Caco-2 (cell line): ENCODE measurements at places on chromosomes 16 and 17.

GRCh38 chr17:56298846-56299245 is 145.6 kb downstream of the ANKFN1 start:
- DNase-seq = no peak

- no peak for DNase-seq
Observed at GRCh38 chr17:81013642-81014041, 21.3 kb upstream of the BAIAP2 start.

DNA sequence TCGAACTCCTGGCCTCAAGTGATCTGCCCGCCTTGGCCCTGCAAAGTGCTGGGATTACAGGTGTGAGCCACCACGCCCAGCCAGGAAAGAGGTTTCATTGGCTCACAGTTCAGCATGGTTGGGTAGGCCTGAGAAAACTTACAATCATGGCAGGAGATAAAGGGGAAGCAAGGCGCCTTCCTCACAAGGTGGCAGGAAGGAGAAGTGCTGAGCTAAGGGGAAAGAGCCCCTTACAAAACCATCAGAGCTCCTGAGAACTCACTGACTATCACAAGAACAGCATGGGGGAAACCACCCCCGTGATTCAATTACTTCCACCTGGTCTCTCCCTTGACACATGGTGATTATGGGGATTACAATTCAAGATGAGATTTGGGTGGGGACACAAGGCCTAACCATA is 411.7 kb upstream of the ZFHX3 start:
- DNase-seq = no peak

GRCh38 chr16:15980329-15980728 is 30.9 kb downstream of the ABCC1 start:
- no peak for DNase-seq

- DNase-seq = no peak
Observed at GRCh38 chr17:80122926-80123505, 21.6 kb downstream of the GAA start.

DNA sequence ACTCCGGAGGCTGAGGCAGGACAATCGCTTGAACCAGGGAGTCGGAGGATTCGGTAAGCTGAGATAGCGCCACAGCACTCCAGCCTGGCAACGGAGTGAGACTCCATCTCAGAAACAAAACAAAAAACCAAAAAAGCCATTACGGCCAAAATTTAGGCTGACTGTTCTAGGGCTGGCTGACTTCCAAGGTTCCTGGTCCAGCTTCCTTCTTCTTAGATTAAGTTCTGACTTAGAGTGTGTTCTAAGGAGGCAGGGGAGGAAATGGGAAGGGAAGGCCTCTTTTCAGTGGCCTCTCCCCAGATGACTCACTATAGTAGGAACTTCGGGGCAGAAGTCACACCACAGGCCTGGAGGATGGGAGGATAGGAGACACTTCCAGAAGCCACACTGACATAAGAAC is 27.7 kb upstream of the CLEC18B start:
- no peak for DNase-seq

- DNase-seq = peak; percentile 79
Observed at GRCh38 chr17:39573447-39574298, 34.0 kb downstream of the NEUROD2 start.

DNA sequence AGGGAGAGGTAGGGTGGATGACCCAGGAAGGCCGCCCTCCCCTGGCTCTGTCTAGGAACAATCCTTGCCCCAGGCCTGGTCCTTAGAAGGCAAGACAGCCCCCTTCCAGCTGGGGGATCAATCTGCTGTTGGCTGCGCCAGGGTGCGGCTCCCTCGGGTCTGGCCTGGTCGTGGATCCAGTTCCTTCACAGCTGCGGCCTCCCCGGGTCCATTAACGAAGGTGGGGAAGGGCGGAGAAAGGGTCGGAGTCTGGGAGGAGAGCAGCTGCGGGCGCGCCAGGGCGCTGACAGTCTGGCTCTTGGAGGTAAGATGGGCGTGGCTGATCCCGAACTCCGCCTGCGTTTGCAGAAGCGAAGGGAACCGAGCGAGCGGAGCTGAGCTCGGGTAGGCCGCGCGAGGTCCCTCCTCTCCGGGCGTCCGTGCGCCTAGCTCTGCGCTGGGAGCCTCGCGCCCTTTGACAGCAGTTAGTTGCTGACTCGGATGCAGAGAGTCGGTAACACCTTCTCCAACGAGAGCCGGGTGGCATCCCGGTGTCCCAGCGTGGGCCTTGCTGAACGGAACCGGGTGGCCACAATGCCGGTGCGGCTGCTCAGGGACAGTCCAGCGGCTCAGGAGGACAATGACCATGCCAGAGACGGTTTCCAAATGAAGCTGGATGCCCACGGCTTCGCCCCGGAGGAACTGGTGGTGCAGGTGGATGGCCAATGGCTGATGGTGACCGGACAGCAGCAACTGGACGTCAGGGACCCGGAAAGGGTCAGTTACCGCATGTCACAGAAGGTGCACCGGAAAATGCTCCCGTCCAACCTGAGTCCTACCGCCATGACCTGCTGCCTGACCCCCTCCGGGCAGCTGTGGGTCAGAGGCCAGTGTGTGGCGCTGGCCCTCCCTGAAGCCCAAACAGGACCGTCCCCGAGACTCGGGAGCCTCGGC is at the start of gene HSPB9:
TSS of gene HSPB9 (plus strand) at position 434 of the 933 bp plus-strand sequence. CDS start at position 481, 47 bp downstream.
- no peak for DNase-seq

- no peak for DNase-seq
Observed at GRCh38 chr17:72978593-72979218, 113.8 kb downstream of the SLC39A11 start.

DNA sequence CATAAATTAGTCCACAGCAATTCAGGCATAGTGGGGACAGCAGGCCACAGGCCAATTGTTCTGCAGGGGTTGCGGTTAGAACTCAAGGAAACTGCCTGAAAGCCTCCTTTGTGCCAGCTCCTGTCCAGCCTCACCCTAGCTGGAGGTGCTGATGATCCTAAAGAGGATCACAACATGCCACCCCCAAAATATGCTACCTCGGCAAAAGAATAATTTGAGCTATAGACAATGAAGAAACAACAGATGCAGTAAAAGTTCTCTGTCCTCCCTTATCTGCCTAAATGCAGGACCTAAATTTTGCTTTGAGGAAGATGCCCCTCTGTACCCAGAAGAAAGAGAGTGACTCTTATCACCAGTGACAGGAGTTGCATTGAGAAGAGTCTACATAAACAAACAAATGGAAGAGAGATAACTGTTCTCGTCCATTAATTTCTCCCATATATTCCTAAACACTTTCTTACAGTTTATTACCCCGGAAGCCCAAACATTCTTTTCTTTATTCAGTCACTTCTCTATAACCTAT is 14.7 kb downstream of the ALOX15 start:
- DNase-seq = no peak

GRCh38 chr16:19769239-19769638 is 51.2 kb downstream of the IQCK start:
- DNase-seq = no peak

DNA sequence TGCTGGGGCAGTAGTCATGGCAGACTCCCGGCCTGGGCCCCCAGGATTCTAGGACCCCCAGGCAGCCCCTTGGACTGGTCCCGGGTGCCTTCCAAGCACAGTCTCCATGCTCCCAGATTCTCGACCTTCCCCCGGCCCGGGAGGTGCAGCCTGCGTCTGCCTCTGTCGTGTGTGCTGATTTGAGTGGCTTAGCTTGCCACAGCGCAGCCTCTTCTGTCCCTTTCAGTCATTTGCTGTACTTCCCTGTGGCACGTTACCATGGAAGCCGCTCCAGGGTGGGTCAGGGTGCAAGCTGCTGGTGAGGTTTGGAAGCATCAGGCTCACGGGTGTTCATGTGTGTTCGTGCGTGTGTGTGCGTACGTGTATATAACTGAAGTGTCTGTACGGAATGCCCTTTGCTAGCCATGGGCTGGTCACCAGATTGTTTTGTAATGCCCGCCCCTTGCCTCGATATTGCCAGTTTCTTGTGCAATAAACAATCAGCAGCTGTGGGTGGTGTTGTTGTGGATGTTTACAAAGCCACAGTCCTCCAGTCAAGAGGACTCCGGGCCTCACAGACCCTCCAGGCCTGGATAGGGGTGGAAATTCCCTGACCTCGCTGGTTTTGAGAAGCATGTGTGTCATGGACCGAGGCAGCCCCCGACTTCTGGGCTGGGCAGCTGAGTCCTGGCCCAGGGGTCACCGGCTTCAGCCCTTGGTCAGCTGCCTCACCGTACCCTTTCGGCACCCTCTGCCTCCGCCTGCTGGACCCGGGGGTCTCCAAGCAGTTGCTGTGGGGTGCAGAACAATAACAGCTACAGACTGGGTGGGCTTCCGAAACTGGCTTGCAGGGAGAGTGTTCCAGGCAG is 9.7 kb upstream of the CLEC18A start:
- DNase-seq = no peak

DNA sequence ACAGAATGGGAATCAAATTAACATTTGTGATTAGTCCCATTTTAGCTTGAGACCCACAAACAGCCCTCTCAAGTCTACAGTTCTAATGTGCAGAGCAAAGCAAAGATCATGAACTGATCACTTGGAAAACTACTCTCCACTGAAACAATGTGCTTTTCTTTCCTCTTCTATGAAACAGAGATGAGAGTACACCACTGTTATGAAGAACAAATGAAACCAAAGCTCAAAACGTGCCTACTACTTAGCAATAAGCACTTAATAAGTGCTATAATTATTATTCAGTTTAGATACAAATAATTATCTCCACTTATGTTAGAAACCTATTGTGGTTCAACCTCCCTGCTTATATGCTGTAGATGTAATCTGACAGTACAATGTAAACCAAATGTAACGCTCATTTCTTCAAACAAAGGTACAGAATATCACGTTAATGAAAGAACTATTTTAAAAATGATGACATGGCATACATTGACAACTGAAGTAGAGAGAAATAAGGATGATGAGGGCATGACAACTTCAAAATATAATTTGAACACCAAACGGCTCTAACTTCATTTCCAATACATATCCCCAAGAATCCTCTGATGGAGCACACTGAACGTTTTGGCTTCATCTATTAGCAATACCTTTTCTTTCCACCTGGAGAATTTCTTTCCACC is 2.0 kb downstream of the VPS35 start:
- no peak for DNase-seq

- peak; percentile 76 for DNase-seq
Observed at GRCh38 chr16:85659805-85660511, 28.8 kb downstream of the GINS2 start.

DNA sequence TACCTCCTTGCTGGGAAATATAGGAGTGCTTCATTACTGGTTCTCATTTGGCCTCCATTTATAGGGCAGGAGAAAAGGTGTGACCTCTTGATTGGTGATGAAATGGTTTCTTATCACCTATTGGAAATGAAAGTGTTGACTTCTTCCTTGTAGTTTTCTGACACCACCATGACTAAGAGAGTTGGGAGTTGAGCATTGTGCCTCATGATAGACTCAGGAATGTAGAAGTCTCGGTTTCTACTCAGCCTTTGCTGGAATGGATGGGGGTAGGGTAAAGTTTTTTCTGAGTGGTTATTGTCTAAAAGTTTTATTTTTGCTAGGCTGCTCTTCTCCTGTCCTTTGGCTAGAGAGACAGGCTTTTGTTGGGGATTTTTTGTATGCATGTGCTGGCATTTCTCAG is 117.4 kb downstream of the PHKB start:
- DNase-seq = no peak

DNA sequence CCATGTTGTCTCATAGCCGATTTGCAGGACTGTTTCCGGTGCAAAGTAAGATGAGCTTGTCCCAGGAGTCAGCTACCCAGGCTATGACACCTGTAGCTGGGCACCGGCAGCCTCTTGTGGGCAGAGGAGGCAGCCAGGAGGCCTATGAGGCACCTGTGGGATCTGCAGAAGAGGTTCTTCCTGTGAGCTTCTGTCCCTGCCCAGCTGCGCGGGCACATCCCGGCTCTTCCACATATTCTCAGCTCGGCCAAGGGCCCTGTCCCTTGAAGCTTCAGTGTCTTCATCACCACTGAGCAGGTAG is 21.3 kb upstream of the CAPN15 start:
- no peak for DNase-seq

- DNase-seq = no peak
Observed at GRCh38 chr17:67359960-67360791, 6.2 kb downstream of the PSMD12 start.

DNA sequence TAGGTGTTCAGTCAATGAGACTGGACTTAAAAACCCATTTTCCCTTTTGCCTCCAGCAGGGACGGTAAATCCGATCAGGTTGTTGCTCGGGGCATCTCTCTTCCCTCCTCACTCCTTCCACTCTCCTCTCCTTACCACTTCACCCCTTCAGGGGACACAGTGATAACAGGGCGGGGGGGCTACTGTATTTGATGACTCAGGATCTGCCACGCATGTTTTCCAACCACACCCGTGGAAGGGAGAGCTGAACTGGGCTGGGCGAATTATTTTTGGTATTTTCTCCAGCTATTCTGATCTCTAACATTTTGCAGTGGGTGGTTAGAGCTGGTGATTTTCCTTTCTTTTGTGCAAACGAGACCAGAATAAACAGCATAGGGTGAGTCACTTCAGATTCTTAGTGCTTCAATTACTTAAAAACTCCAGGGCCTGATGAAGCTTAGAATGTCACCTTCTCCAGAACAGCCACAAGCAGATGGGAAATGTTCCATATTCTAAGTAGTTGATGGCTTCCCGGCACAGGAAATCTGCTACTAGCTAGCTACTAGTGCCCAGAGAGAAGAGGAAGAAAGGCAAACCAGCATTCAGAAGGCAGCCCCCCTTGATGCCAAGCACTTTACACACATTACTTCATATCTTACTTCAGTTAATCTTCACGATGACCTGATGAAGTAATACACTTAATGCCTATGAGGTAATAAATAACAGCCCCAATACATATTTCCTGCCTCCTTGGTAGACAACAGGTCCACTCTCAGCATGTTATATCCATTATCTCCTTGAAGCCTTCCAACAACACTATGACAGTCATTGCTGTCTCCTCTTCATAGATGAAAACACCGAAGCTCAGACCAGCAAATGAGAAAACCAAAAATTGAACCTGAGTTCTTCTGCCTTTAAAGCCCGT is 74.1 kb downstream of the ASIC2 start:
- no peak for DNase-seq

GRCh38 chr17:22492331-22492730 is 800.0 kb downstream of the KCNJ18 start:
- DNase-seq = no peak

DNA sequence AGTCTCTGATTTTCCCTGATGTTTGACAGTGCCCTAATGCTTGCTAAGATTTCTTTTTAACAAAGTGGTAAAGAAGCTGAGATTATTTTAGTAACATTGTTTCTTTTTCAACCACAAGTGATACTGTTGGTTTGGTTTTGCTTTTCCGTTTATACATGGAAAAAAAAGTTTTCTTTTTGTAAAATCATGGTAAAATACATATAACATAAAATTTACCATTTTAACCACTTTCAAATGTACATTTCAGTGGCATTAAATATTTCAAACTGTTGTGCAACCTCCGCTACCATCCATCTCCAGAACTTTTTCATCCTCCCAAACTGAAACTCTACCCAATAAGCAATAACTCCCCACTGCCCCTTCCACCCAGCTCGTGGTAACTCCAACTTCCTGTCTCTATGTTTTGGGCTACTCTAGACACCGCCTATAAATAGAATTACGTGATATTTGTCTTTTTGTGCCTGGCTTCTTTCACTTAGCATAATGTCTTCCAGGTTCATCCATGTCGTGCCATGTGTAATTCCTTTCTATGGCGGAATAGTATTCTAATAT is 4.6 kb downstream of the CIITA start:
- DNase-seq = no peak
